Hematopoietic multipotent progenitor cell treated with erythropoietin and hydrocortisone succinate and interleukin-3 and kit ligand, for 8 days (in vitro differentiated cells): ENCODE measurements at places on chromosomes 11 and 22.
A peak's percentile ranks its signal among the peaks of the same experiment; 100 is the strongest.

- DNase-seq, result no peak
These were observed 16.6 kb downstream of the SEC14L3 start for GRCh38 chr22:30455075-30455840.

GRCh38 chr11:129434641-129435498 lies 59.2 kb downstream of the BARX2 start:
- DNase-seq, result no peak

- DNase-seq, result no peak
These were observed 7.2 kb downstream of the ADAMTS15 start for GRCh38 chr11:130455483-130456127.

GRCh38 chr11:109644152-109644551 lies 222.2 kb downstream of the C11orf87 start:
- DNase-seq, result peak; percentile 1

DNA sequence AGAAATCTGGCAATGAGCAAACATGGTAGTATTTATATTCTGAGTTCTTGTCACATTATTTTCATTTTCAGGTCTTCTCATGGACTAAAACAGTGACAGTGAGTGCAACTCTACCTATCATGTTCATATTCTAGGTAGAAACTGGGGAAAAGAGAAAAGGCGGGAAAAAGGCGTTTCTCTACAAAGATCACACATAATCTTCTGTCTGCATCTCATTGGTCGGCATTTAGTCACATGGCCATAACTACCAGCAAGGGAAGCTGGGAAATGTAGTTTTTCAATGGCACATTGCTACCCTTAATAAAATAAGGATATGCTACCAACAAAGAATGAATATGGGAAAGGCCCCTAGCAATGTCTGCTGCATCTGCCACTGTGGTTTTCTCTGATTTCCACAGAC lies 57.6 kb upstream of the B3GAT1 start:
- DNase-seq, result peak; percentile 12

DNA sequence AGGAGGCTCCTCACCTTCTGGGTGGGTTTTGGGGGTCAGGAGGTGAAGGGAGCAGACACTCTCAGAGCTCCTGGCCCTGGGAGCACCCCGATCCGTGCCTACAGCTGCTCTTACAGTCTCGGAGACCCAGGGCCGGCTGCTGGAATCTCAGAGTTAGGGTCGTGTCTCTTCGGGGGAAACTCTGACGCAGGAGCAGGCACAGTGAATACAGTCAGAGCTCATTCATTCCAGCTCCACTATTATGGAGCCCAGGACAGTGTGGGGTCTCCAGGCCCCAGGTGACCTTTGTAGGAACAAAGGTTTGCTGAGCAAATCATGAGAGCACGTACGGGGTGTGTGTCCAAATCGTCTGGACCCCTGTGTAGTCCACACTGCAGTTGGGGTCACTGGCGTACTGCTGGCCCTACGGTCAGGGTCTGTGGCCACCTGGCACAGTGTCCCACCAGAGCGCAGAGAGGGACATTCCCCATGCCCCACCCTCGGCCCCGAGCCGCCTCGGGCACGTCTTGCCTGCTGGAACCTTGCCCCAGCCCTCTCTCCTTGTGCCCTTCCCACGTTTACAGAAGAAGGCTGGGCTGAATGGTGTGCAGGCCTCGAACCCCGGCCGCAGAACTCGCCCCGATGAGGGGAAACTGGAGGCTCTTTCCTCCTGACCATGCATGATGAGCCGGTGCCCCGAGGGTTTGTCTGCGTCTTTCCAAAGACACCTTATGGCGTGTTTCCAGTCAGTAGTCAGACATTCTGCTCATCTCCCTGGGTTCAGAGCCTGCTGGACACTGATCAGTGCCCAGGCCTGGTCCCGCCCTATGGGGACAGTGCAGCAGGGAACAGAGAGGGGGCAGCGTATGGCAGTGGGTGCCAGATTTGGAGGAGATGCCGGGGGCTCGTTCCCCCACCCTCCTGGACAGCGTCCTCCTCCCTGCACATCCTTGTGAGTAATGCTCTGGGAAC lies 1166.6 kb downstream of the BRD1 start:
- no peak for DNase-seq

DNA sequence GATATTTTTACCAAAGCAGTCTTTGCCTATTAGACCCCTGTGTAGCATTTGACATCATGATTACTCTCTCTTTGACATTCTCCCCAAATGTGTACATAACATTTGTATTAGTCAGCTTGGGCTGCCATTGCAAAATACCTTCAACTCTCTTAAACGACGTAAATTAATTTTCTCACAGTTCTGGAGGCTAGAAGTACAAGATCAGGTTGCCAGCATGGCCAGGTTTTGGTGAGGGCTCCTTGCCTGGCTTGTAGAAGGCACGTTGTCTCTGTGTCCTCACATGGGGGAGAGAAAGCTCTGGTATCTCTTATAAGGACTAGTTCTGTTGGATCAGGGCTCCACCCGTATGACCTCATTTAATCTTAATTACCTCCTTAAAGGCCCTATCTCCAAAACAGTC lies 12.3 kb upstream of the DLAT start:
- DNase-seq, result peak; percentile 59

GRCh38 chr11:12106101-12106500 lies 4.3 kb upstream of the MICAL2 start:
- no peak for DNase-seq

DNA sequence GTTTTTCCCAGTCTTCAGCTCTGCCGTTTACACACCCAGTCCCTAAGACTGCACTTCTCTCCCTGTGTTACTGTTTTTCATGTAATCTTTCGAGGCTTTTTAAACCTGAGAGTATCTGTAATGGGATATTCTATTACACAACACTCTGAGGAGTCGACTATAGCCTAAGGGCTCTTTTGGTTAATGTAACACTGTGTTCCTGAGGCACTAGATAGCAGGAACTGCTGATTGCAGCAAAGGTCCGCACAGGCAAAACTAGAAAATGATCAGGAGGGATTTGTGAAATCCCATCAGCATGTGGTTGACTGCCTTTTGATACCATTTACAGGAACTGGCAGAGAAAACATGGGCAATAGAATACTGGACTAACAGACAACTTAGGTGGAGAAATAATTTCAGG lies 512.3 kb upstream of the RAG2 start:
- DNase-seq, result no peak

DNA sequence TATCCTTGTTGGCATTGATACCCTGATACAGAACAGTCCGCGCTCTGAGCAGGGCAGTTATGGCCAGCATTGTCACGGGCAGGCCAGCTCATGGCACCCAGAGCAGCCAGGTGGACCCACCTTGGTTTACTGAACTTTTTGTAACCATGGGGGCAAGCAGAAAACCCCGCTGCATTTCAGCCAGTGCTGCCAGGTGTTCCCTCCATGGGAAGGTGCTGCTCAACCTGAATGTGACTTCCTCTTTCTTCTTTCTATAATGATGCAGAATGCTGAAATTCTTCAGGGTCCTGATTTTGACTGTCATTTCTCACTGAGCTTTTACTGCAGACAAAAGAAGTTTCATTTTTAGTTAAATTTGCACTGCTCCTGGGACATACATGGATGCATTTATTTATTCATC lies 35.6 kb upstream of the CABP7 start:
- DNase-seq, result no peak

DNA sequence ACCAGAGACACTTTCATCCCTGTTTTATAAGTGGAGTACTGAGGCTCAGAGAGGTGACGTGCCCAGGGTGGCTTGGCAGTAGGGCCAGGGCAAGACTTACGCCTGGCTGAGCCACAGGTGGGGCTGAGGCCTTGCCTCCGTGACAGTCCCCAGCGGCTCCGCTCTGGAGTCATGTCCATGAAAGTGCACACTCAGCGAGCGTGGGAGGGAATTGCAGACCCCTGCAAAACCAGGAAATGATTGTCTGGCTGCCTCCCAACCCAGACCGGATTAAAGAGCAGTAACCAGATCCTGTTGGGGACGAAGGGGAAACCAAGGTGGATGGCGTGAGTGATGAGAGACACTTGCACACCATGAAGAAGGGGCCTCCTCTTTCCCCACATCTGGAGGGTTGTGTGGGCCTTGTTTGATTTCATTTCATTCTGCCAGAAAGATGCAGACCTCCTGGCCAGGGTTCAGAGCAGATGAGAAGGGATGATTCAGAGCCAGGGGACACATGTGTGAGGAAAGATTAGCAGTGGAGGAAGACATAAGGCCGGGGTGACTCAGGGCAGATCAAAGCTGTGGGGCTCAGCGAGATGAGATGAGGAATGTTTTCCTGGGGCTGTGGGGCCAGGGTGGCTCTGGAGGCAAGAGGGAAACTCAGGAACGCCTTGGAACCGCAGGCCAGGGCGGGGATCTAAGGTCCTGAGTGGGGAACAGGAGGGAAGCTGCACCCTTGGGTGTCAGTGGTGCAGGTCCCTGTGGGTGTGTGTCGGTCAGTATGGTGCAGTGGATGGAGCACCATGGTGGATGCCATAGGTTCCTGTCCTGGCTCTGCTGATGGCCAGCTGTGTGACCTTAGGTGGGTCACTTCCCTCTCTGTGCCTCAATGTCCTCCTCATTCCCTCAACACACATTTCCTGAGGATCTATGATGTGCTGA lies 29.9 kb upstream of the LRRC32 start:
- peak; percentile 98 for DNase-seq

- peak; percentile 12 for DNase-seq
These were observed 49.0 kb upstream of the BMAL1 start for GRCh38 chr11:13228572-13228971.

DNA sequence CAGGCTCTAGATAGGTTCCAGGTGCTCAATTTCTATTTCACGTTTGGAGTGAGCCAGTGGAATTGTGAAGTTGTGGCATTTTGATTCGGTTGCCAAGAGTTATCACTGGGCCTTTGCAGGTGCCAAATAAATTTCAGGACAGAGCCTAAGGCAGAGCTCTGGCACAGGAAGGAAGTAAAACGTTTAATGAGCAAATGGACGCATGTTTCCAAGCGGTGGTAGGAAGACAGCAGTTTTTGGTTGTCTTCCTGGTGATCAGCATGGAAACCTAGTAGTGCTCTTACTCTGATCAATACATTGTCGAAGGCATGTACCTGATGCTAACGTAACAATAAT lies 452 bp downstream of the BIRC3 start:
- no peak for DNase-seq

GRCh38 chr11:115965767-115966504 lies 461.7 kb upstream of the CADM1 start:
- no peak for DNase-seq

- no peak for DNase-seq
These were observed 129.8 kb upstream of the KIRREL3 start for GRCh38 chr11:127130321-127130720.

DNA sequence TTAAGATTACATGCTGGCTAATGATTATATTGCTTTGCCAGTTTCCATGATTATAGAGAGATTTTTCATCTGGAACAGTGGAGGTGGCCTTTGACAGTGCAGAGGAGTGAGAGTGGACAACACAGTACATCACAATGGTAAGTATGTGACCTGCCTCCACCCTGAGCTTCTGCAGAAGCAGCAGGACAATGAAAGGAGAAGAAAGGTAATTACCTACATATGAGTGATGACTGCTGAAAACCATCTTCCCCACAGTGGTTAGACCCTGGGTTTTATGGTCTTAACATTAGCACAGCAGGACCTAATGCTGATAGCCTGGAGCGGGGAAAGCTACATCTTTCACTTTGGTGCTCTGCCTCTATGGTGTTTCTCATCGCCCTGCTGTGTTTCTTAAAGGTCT lies 454.7 kb upstream of the DDI1 start:
- DNase-seq, result no peak

DNA sequence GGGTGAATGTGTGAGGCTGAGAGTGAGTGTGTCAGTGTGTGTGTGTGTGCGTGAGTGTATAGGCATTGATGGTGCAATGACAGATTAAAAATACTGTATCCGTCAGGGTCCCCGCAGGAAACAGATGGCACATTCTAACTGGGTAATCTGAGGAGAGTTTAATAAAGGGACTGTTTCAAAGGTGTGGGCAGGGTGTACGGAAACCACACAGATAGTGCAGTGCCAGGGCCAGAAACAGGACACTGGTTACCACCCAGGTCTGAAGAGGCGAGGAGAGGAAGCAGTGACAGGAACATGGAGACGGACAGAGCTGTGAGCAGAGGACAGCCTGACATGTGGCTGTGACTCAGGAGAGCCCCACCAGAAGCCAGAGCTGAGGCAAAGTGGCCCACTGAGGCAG lies 16.5 kb downstream of the P2RX3 start:
- peak; percentile 79 for DNase-seq

DNA sequence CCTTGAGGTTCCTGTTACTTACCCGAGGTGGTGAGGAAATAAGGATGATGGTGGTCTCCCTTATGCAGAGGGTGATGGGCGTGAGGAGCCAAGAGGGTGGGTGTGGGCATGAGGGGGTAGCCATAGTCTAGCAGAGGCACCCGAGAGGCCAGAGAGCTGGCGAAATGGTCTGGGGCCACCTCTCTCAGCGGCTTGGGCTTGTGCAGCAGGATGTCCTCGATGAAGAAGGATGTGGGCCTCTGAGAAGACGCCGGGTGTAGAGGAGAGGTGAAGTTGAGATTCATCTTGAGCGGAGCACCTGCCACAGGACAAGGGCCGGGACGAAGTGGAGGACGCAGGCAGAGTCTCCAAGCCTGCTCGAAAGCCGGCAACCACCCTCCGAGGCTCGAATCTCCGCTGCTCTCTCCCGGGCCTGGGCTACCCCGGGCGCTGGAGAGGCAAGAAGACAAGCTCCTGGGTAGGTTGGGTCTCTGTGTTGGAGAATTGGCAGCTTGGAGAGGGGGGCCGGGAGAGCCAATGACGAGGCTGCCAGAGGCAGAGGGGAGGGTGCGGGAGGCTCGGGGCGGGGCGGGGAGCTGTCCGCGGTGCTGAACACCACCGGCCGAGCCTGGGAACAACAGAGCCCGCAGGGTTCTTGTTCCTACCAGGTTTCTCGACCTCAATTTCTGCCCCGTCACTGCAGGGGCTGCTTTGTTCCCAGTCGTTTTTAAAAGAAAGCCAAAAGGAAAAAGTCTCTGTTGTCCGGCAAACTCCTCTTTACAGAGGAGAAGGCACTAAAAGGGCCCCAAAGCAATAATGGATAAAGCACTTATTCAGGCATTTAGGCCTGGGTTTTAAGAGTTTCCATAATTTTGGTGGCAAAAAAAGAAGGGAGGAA lies at the start of gene BSX:
Gene BSX, minus strand, starts transcription at position 447 of the 877 bp plus-strand sequence. Its CDS starts 163 bp downstream, at position 284.
- peak; percentile 50 for DNase-seq

DNA sequence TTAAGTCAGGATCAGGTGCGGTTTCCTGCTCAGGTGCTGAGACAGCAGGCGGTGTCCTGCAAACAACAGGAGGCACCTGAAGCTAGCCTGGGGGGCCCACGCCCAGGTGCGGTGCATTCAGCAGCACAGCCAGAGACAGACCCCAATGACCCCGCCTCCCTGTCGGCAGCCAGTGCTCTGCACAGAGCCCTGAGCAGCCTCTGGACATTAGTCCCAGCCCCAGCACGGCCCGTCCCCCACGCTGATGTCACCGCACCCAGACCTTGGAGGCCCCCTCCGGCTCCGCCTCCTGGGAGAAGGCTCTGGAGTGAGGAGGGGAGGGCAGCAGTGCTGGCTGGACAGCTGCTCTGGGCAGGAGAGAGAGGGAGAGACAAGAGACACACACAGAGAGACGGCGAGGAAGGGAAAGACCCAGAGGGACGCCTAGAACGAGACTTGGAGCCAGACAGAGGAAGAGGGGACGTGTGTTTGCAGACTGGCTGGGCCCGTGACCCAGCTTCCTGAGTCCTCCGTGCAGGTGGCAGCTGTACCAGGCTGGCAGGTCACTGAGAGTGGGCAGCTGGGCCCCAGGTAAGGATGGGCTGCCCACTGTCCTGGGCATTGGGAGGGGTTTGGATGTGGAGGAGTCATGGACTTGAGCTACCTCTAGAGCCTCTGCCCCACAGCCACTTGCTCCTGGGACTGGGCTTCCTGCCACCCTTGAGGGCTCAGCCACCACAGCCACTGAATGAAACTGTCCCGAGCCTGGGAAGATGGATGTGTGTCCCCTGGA lies at the start of gene MYO7A:
Gene MYO7A, plus strand, starts transcription at position 327 of the 772 bp plus-strand sequence. CDS start 2,389 bp downstream, outside the sequence.
- no peak for DNase-seq
